ENCODE measurements at places on chromosomes 4 and X.

- DNase-seq = no peak
Observed at GRCh38 chr4:23481566-23481965, 408.3 kb downstream of the PPARGC1A start.

DNA sequence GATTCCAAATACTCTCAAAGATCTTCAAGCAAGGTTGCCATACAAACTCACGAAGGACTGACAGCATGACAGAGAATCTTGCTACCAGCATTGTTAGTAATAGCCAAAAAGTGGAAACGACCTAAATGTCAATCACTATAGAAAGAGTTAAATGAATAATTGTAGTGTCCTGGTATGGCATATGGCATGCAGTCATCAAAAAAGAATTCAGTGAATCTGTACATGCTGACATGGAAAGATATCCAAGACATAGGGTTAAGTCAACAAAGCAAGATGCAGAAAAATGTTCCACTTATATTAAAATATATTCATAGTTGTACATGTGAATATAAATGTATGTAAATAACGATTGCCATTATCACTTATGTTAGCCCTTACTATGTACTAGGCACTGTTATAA is 37.6 kb downstream of the SRPX2 start:
- DNase-seq = no peak

GRCh38 chrX:19810802-19811201 is 76.6 kb downstream of the SH3KBP1 start:
- DNase-seq = no peak

DNA sequence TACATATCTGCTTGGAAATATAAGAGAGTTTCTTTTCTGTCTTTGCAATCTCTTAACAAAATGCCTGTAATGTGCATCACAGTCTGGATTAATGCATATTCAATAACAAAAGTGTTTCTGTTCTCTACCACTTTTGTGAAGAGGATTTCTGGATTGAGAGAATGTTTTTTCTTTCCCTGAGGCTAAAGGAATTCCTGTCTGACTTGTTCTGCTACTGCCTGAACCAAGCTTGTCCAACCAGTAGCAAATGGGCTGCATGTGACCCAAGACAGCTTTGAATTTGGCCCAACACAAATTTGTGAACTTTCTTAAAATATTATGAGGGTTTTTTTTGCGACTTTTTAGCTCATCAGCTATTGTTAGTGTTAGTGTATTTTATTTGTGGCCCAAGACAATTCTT is 1133.9 kb downstream of the SH3BGRL start:
- no peak for DNase-seq

- no peak for DNase-seq
Observed at GRCh38 chr4:125262079-125262478, 52.7 kb upstream of the FAT4 start.

Measured in stimulated activated CD8-positive, alpha-beta memory T cell treated with anti-CD3 and anti-CD28 coated beads, Interleukin-7, amount 100 ng/mL, for 1 hour (primary cell).